H7 (cell line): ENCODE measurements at places on chromosomes 16 and 17.

- DNase-seq, result no peak
Measured at GRCh38 chr17:62892870-62893338, 73.1 kb upstream of the TANC2 start.

- DNase-seq, result no peak
Measured at GRCh38 chr17:6787081-6787693, 11.2 kb downstream of the FBXO39 start.

DNA sequence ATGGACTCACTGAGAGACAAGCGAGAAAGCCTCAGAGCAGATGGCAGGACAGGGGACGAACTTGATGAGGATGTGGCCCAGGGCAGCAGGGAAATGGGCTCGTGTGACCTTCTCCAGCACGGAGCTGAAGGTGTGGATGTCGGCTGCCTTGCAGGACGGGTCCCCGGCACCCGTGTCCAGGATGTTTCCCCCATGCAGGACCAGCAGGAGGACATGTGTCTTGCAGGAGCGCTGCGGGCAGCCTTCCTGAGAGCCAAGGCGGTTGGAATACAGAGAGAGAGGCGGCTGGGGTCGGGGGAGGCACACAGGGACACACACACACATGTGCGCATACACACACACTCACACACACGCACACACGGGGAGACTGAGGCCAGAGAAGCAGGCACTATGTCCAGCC lies 39.3 kb downstream of the PIMREG start:
- DNase-seq, result no peak

DNA sequence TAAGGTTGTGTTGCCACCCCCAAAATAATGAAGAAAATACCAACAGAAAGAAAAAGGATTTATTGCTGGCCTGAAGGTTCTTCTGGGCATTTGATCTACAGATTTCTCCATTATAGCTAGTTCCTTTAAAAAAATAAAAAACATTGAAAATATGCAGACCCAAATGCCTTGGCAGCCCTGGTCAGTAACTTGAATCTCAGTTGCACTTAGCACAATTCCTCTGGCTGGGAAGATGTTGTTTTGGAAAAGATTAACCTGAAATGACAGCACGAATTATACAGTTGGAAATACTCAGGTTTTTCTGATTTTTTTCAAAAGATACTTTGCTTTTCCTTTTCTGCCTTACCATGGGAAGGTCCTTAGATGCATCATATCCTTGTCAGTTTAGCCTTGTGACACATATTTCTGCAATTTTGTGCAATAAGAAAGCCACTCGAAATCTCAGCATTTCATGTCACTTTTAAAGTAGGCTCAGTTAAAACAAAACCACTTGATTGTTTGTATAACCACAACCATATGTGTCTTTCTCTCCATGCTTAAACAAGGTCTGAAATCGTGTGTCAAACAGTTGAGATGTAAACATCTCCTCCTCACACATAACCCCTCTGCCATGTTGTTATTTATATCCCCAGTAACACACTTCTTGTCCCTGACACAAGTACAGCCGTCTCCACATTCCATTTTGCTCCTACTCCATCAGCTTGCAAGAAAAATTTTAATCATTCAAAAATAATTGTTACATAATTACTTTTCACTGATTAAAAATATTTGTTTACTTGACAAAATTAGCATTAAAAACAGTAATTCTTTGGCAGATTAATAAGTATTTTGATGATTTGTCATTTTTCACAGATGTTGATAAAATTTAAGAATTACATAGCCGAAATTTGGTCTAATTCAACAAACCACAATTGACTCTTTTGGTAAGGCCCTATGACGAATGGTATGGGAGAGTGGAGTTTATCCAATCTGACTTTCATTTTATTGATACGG lies 61.1 kb downstream of the SIAH1 start:
- no peak for DNase-seq

DNA sequence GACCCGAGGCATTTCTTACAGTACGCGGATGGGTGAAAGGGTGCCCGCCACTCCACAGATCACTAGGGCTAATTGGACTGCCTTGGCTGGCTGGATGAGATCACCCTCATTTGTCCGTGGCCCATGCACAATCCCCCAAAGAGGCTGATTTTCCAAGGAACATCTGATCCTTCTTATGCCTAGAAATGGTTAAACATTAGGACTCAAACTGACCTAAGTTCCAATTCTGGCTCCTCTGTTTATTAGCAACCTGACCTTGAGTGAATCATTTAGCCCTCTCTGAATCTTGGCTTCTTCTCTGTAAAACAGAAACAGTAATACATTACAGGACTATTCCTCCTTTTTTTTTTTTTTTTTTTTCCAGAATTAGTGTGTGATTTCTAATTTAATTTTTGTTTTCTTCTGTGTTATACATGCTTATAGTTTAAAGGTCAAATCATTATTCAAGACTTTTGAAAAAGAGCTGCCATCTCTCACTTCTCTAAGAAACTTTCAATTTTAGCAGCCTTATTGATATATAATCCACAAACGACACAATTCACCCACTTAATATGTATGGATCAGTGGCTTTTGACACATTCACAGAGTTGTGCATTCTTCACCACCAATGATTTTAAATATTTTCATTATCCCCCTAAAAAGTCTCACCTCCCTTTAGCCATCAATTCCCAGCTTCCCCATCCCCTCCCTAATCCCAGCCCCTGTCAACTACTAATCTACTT lies 45.4 kb upstream of the TMEM132E start:
- no peak for DNase-seq

- DNase-seq, result no peak
Measured at GRCh38 chr17:55663400-55663799, 59.3 kb downstream of the TMEM100 start.

- DNase-seq, result peak; percentile 86
Measured at GRCh38 chr17:2055292-2056205, 646 bp downstream of the HIC1 start.

DNA sequence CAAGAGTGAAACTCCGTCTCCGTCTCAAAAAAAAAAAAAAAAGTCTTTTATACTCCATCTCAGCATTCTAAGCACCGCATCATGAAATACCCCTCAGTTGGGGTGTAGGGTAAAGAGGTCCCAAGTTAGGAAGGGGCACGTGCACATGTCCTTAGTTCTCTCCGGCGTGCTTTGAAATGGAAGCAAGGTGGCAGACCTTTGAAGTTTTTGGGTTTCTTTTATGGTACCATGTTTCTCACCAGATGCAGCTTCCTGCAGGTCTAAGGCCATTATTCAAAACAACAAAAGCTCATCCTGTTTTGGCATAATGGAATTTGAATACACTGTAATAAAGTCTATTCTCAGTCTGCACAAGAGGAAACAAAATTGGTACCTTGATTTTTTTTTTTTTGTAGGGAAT lies 9.6 kb downstream of the EMC8 start:
- no peak for DNase-seq

DNA sequence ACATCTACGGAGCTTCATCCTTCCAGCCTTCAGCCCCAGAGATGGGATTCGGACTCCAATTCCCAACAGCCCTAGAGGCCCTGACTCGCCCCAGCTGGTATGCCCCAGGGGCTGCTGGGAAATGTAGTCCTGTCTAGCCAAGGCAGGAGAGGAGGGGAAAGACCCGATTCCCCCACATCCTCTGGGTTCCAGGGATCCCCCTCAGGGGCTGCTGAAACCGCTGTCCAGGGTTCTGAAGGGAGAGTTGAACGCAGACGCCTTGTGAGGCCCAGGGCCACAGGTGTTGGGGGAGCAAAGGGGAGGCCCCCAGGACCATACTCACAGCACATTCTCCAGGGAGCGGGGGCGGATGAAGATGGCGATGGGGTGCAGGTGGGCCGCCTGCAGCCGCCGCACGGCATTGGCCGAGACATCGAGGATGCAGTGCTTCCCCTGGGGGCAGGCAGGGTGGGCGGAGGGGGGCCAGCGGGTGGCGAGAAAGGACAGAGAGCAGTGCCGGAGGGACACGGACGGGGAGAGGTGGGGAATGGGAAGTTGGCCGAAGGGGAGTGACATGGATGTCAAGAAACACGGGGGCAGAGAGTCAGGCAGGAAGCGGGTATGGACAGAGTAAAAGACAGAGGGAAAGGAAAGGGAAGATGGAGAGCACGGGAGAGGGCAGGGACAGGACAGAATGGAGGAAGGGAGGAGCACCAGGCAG lies 12.6 kb upstream of the ASGR1 start:
- peak; percentile 96 for DNase-seq

- no peak for DNase-seq
Measured at GRCh38 chr17:78479369-78479768, 97.8 kb downstream of the DNAH17 start.

DNA sequence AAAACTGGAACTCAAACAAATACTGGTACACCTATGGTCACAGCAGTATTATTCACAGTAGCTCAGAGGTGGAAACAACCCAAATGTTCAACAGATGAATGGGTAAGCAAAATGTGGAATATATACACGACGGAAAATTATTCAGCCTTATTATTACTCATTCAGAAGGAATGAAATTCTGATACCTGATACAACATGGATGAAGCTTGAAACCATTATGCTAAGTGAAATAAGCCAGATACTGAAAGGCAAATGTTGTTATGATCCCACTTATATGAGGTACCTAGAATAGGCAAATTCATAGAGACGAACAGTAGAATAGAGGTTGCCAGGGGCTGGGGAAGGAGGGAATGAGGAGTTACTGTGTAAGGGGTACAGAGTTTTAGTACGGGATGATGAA lies 27.1 kb upstream of the MYLK3 start:
- DNase-seq, result no peak

DNA sequence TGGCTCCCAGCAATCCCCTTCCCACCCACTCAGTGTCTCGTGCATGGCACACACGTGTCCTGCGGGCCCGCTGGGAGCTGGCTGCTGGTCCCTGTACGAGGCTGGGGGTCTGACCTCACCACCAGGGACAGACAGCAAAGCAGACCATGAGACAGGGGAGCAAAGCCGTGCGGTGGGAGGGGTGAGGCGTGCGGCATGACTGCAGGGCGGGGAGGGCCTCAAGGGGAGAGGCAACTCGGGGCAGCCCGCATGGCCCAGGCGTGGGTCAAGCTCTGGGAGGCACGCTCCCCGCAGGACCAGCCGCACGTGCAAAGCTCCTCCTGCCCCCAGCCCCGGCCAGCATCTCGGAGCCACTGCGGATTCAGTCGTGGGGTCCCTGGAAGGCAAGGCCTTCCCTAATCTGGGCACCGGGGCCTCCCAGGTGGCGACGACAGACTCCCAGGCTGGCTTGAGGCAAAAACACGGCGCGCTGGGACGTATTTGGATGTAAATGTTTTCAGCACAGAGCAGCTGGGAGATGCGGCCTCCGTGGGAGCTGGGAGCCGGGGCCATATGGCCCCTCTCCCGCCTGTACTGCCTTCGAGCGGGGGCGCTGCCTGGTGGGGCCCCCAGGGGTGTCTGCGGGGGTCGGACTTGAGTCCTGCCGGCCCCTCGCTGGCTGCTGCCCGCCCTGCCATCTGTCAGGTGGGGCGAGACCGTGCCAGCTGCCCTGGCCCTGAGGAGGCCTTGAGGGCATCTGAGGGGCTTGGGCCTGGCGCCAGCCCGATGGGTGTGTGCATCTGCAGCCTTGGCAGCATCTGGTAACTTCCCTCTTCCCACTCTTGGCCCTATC lies 12.2 kb upstream of the CBFA2T3 start:
- no peak for DNase-seq

GRCh38 chr17:57665128-57665527 lies 80.0 kb downstream of the CCDC182 start:
- no peak for DNase-seq

GRCh38 chr16:56352351-56353053 lies 72.8 kb downstream of the AMFR start:
- peak; percentile 37 for DNase-seq

DNA sequence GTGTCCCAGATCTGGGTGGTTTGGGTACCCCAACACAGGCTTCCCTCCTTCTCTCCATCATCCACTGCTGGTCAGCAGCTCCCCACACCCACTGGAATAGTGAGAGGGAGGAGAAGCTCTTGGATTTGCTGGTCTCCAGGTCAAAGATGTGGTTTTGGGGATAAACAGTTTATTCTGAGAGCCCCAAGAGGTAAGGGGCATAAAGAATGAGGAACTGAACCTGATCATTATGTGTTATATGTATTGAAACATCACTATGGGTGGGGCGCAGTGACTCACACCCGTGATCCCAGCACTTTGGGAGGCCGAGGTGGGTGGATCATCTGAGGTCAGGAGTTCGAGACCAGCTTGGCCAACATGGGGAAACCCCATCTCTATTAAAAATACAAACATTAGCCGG lies 3.9 kb downstream of the DPEP2 start:
- no peak for DNase-seq
